ENCODE measurements at places on chromosomes 16 and 17.

GRCh38 chr17:43880420-43880991 lies 26.8 kb downstream of the MPP2 start:
- DNase-seq: no peak

DNA sequence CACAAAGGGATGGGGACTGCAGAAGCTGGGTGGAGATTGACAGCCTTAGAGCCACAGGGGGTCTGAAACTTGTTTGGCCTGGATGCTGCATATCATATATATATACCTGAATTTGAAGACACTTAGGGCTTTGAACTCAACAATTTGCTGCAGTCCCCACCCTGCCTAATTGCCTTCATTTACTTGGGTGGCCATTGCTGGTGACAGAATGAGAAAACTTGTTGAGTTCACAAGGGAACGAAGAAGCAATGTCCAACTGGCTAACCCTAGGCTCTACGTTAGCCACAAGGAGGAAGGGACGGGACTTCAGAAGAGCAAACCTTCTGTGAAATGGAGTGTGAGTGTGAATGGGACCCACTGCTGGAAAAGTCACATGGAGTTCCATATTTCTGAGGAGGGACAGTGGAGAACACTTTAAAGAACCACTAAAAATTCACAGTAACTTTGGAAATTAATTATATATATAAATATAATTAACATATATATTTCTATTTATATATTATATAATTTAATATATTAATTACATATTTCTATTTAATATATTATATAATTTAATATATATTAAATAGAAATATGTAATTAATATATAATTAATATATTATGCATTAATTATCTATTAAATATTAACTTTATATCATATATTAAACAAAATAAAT lies 215.3 kb upstream of the SOX9 start:
- DNase-seq: no peak

DNA sequence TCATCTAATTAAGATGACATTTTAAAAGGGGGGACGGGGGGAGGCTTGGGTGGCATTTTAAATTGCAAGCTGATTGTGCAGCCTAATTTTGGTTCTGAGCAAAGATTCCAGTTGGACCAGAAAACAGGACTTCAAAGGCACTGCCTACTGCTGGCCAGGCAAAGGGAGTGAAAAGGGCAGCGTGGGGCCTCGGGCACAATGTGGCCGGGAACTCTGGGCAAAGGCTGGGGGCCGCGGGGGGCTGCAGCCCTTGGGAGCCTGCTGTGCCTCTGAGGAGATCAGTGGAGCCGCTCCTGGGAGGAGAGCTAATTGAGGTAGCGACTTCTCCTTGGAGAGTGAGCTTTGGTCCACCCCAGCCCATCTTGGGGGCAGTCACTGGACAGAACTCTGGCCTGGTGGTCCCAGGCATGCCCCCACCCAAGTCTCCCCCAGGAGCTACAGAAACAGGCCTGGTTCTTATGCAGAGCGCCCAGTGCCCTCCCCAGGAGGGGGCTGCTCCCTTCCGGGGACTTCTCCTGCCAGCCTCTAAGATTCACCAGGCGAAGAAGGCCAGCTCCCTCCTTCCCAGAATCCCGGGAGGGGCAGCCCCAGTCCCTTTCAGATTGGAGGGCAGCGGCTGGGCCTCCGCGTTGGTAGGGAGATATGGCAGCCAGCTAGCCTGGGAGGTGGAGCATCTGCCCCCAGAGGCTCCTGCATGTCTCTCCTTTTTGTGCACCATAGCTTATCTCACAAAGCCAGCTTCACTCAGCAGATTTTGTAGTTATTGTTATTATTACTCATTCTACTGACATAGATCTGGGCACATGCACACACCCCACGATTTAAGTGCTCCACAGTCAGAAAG lies 115.6 kb downstream of the GNAO1 start:
- DNase-seq: no peak

DNA sequence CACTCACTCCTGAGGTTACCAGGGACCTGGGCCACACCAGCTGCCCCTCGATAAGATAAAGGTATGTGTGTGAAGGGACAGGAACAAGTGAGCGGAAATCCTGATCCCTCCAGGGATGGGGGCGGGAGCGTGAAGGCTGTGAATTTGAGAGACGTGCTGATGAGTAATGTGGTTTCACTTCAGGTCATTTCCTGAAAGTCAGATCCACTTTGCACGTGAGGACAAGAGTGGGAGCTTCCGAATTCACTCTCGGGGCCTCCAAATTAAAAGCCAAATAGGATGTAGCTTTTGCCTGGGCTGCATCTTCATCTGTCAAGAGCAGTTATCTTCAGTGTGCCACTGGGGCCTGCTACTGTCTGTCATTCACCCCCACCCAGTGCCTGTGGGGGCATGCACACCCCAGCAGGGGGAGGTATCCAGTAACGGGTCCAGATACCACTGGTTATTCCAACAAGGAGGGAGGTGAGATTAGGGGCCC lies 87.4 kb upstream of the LHX1 start:
- no peak for DNase-seq

DNA sequence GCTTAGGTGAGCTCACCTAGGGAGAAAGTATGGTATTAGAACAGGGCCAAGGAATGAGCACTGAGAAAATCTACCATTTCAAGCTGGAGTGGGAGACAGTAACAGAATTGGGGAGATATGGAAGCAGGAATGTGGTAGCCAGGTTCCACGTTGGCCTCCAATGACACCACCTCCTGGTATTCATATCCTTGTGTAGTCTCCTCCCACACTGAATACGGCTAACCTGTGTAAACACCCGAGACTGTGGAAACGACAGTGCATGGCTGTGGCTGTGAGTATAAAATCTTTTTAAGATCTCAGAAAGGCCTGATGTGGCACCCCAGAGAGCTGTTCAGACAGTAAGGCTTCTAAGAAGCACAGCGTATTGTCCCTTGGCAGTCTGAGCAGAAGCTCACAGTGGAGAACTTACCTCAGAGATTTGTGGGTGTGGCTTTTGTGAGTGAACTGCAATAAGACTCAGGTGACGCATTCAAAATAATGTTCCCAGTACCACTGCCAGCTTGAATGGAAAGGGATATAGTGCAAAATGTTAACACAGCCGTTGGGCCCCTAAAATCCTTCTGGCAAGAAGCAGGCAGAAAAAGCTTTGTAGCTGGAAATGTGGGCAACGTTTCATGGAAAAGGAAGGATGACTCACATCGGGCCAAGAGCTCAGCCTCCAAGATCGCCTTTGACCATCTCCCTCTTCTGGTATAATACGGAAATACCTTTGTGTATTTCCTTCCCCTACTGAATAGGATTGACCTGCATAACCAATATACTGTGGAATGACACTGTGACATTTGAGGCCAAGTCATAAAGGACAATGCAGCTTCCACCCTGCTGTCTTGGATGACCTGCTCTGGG lies 14.4 kb downstream of the SDR42E1 start:
- no peak for DNase-seq

DNA sequence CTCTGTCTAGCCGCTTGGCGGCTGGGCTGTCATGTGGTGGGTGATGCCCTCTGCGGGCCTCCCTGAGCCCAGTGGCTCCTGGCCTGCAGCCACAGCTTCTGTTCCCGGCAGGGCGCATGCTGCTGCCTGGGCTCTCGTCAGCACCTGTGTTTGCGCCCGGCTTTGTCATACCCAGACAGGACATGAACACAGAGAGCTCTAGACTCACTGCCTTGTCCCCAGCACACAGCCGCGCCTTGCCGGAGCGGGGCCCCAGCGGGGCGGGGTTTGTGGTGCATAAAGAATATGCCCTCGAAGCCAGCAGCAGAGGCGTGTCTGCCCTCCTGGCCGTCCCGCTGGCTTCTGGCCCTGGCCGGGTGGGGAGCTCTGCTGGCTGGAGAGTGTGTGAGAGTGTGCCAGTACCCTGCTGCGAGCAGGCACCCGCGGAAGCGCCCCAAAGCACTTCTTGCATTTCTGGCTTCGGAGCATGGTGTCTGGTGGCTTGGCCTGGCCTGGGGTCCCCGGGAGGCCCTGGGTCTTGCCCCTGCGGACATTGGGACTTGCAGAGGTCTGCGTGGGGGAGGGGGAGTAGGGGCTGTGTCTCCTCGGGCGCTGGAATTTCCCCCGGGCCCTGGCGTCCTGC lies 14.4 kb downstream of the ASPSCR1 start:
- no peak for DNase-seq

DNA sequence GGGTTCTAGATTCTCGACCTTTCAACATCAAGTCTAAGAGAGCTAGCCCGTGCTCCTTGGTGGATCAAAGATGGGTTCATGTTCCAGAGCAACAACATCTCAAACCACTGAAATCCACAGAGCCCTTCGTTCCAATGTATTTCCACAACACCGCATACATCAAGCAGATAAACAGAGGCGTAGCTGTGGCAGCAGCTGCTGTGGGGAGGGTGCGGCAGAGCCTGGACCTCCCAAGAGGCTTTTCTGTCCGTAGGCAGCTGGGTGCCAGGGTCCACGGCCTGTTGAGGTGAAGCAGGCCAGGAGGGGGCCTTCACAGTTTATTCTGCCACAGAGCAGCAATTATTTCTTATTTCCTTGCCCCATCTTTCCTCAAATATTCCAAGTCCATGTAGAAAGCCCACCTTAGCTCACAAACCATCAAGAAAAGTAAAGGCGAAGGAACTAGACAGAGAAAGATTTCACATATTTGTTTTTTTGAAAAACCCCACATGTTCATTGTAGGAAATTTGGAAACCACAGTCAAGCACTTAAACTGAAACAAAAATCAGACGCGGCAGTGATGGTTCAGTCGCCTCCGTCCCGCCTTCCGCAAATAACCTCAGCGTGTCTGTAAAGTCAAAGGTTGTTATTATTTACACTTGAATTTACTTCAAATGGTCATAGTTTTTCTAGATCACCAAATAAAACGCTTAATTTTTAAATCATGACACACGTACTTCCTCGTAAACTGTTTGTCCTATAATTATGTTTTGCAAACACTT lies 144.6 kb upstream of the FOXF1 start:
- DNase-seq: no peak

DNA sequence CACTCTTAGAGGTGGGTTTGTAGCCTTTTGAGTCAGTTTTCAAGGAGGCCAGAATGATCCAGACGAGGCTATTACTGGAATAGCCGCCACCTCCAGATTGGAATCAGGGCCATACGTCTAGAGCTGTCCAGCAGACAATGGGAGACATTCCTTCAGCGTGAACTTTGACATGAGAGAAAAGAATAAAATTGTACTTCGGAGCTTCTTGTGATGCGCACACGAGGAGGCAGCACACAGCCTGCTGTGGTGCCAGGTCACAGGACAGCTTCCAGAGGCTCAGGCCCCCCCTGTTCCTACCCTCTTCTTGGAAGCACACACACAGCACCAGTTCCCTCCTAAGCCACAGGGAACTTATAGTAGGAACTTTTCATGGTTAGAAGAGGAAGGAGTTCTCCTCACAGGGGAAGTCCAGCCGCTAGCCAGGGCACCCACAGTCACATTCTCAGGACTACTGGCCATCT lies 81.0 kb downstream of the VPS53 start:
- no peak for DNase-seq

- no peak for DNase-seq
These were observed 127.6 kb downstream of the KIF2B start for GRCh38 chr17:53950207-53950857.
